ENCODE measurements at places on chromosomes 4 and X.

- DNase-seq: no peak
Measured at GRCh38 chr4:5923376-5923775, 30.5 kb upstream of the CRMP1 start.

GRCh38 chr4:21454831-21455230, 493.7 kb downstream of the KCNIP4 start:
- DNase-seq: no peak

DNA sequence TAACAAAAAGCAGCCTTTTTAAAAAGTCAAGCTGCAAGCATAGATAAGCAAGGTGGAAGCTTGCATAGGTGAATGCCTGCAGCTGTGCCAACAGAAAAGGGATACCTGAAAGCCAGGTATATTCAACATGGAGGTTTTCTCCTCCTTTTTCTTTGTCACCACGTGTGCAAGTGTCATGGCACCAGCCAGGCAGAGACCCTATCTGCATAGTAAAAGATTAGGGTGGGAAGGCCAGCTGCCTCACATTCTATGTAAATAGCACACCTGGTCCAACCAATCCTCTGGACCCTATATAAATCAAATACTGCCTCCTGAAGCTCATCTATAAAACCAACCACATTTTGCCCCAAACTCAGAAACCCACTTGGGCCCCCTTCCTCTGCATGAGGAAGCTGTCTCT, 28.0 kb upstream of the PLK4 start:
- no peak for DNase-seq

DNA sequence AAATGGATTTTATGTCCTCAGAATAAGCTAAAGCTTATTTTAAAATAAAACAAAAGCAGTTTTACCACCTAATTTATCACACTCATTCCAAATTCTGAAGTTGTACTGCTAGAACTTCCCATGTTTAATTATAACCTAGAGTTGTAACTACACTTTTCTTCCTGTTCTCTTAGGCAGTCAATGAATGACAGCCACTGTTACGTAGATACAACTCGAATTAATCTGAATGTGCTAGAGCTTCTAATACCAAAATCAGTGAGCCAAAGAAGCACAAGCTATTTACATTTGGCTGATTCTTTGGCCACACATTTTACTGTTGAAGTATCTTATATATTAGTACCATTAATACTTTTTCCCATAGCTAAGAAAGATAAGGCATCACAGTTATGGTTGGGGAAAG, 99.0 kb upstream of the FTHL17 start:
- no peak for DNase-seq

GRCh38 chr4:111639120-111639690, 506.0 kb upstream of the FAM241A start:
- DNase-seq: no peak
